ENCODE measurements at places on chromosomes 2 and 18. TPM values are rescaled to one million over a fixed set of nuclear protein-coding genes. Genes with fewer than 3 reads are reported as not detected.

Gene G6PC2
- total RNA-seq, result not detected

Gene EGR4
- not detected for total RNA-seq

DNA sequence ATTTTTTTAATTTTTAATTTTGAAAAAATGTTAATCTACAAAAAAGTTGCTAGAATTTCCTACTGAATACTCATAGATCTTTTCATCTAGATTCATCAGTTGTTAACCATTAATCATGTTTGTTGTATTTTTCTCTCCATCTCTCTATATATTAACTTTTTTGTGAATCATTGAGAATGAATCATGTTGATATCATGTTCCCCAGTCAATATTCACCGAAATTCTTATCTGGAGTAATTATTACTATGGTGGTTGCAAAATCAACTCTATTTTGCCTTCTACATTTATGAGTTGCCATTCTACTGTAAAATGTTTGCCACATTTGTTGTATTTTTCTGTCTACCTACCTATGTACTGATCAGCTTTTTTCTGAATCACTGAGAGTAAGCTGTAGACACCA is 154.0 kb downstream of the SPP2 start:
- H3K36me3 ChIP-seq, result peaks cover 7% of the 10 kb centered on the region
- no peak for DNase-seq
- H3K27ac ChIP-seq, result no peak overlapping the region
- H3K27me3 ChIP-seq, result no peaks in the 10 kb centered on the region
- H3K4me1 ChIP-seq, result no peaks in the 10 kb centered on the region
- H3K4me3 ChIP-seq, result no peak overlapping the region

Gene CPO
- not detected for total RNA-seq

Gene CTDP1
- 34.8 TPM for total RNA-seq

DNA sequence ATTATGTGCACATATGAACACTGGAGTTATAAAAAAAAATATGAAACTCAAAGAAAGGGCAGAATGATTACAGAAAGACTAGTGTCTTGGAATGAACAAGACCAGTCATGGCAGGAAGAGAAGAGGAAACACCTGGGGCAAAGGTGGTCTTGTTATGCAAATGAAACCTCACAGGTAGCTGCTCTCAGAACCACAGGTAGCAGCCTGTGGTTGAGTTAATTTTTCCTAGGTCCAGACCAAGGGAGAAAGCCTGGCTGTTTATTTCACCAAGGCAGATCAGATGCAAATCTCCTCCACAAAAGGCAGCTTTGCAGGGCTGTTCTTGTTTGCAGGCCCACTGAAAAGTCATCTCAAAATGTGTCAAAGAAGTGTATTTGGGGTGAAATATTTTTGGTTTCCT is 785.8 kb downstream of the RNF144A start:
- H3K36me3 ChIP-seq, result no peaks in the 10 kb centered on the region
- no peak for DNase-seq
- no peak overlapping the region for H3K4me3 ChIP-seq
- H3K27me3 ChIP-seq, result peaks cover 3% of the 10 kb centered on the region
- peaks cover 3% of the 10 kb centered on the region for H3K4me1 ChIP-seq
- no peak overlapping the region for H3K27ac ChIP-seq

DNA sequence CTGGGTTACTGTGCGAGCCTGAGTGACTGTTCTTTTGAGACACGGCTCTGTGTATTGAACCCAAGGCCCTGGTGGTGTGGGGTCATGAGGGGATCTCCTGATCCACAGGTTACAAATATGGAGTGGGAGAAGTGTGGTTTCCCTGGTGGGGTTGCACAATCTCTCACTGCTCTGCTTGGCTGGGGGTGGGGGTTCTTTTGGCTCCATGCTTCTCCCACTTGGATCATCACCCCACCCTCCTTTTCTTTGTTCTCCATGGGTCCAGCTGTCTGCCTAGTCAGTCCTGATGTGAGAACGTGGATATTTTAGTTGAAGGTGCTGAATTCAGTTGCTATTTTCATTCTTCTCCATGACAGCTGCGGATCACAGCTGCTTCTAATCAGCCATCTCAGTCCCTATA is 37.8 kb downstream of the AGPS start:
- H3K27me3 ChIP-seq, result no peaks in the 10 kb centered on the region
- H3K4me1 ChIP-seq, result peaks cover 2% of the 10 kb centered on the region
- no peak overlapping the region for H3K27ac ChIP-seq
- no peak for DNase-seq
- H3K4me3 ChIP-seq, result no peak overlapping the region

Gene LRRC30
- total RNA-seq, result not detected

DNA sequence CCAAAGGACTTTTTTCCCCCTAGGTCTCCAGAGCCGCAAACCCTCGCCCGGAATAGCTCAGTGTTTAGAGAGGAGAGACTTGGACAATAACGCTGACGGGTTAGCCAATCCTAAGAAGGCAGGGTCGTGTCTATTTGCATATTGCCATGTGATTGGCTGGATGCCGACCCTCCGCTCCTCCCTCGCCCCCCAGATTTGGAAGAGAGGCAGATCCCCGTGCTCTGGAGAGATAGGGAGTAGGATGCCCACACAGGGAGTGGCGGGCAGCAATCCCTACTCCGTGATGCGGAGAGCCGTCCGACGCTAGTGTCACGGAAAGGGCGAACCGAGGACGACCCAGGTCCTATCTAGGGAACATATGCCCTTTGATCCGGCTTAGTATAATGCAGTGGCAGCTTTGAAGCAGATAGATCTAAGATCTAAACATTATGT is 1.4 kb downstream of the WNT6 start:
- no peaks in the 10 kb centered on the region for H3K36me3 ChIP-seq
- H3K27me3 ChIP-seq, result peaks cover 68% of the 10 kb centered on the region
- no peak for DNase-seq
- H3K27ac ChIP-seq, result no peak overlapping the region
- peaks cover 5% of the 10 kb centered on the region for H3K4me1 ChIP-seq
- H3K4me3 ChIP-seq, result no peak overlapping the region

DNA sequence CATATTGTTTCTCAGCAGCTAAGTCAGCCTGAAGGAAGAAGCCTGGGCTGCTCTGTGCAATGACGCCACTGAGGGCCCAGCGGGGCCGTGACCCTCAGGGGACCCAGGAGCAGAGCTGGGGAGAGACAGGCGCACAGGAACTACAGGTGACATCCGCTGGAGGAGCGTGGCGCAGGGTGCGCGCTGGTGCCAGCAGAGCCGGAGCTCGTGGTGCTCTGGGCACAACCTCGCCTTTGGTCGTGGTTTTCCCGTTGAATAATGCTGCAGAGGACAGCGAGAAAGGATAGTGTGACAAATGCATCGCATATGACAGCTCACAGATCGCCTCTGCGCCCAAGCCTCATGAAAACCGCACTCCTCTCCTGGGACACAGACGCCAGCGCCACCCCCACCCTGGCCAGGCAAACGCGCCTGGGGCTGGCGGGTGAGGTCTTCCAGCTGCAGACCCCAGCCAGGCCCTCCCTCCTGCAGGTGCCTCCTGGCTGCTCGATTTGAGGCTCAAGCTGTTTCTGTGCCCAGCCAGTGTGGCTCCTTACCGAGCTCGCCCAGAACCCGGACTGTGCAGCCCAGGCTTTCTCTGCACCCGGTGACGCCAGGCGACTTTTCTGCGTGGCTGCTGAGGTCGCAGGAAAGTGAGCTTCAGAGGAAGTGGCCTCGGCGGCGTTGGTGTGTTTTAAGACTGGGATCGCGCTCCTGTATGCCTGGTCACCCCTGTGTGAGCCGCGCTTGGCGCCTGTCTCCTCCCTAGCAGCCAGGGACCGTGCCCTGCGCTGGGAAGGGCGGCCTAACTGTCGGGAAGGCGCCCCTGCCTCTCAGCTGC is 583.1 kb upstream of the HS6ST1 start:
- no peak for DNase-seq
- no peak overlapping the region for H3K27ac ChIP-seq
- no peaks in the 10 kb centered on the region for H3K27me3 ChIP-seq
- no peaks in the 10 kb centered on the region for H3K36me3 ChIP-seq

DNA sequence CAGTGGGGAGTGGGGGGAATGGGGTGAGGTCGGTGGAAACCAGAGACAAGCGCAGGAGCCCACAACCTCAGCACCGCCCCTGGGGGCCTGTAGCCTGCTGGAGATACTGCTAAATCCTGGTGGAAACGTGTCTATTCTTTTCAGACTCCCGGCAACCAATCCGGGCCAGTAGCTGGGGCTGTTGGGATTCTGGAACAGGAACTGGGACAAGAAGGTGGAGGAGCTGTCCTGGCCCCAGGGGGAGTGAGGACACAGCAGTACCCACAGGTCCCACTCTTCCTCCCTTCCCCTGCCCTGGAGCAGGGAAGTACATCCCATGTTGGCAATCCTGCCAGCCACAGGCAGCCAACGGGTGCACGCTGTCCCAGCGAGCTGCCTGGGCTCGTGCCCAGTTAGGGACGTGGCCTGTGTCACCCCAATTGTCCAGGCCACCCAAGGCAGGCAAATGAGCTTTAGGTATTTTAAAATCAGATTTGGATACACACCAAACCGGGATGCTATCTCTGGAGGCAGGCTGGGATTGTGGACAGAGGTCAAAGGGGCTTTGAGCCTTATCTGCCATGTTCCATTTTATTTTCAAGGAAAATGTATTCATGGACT is 51.8 kb downstream of the HS1BP3 start:
- H3K27ac ChIP-seq, result no peak overlapping the region
- H3K36me3 ChIP-seq, result no peaks in the 10 kb centered on the region
- H3K4me1 ChIP-seq, result peaks cover 28% of the 10 kb centered on the region
- peaks cover 2% of the 10 kb centered on the region for H3K27me3 ChIP-seq
- H3K4me3 ChIP-seq, result no peak overlapping the region
- no peak for DNase-seq

GRCh38 chr2:15860760-15861159 is 79.6 kb upstream of the MYCN start:
- no peaks in the 10 kb centered on the region for H3K36me3 ChIP-seq
- no peak overlapping the region for H3K4me3 ChIP-seq
- H3K27me3 ChIP-seq, result no peaks in the 10 kb centered on the region
- H3K27ac ChIP-seq, result no peak overlapping the region
- no peaks in the 10 kb centered on the region for H3K4me1 ChIP-seq

GRCh38 chr2:32417659-32418058 is 60.8 kb downstream of the BIRC6 start:
- no peaks in the 10 kb centered on the region for H3K27me3 ChIP-seq
- DNase-seq, result no peak
- H3K4me3 ChIP-seq, result no peak overlapping the region
- H3K36me3 ChIP-seq, result peaks cover 49% of the 10 kb centered on the region

Gene DPP4
- total RNA-seq, result 126 TPM

GRCh38 chr18:35114305-35114704 is 73.1 kb downstream of the MAPRE2 start:
- no peak for DNase-seq
- H3K27me3 ChIP-seq, result no peaks in the 10 kb centered on the region
- no peak overlapping the region for H3K27ac ChIP-seq
- no peaks in the 10 kb centered on the region for H3K4me1 ChIP-seq

GRCh38 chr2:201483342-201483741 is 31.8 kb downstream of the STRADB start:
- no peak overlapping the region for H3K27ac ChIP-seq
- peaks cover 4% of the 10 kb centered on the region for H3K36me3 ChIP-seq
- H3K27me3 ChIP-seq, result peaks cover 2% of the 10 kb centered on the region
- H3K4me1 ChIP-seq, result no peaks in the 10 kb centered on the region
- no peak for DNase-seq
- no peak overlapping the region for H3K4me3 ChIP-seq

GRCh38 chr2:206820807-206821206 is 55.4 kb downstream of the FASTKD2 start:
- DNase-seq, result no peak
- H3K4me1 ChIP-seq, result no peaks in the 10 kb centered on the region
- H3K36me3 ChIP-seq, result no peaks in the 10 kb centered on the region
- H3K4me3 ChIP-seq, result no peak overlapping the region

DNA sequence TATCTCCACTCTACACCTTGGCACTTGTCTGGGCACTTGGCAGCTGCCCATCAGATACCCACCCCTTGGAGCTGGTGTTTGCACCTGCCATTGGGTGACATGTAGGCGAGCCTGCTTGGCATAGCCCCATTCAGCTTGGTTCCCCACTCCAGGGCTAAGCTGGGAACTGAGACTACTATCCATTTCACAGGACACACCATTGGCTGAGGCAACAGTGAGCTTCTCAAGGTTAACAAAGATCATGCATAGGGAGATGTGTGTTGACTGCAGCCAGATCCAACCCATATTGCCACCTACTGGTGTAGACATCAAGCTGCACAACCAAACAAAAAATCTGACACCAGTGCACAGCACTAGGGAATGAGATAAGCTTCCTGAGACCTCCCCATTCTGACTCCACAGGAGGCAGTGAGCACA is 1389.8 kb upstream of the TMEFF2 start:
- no peak overlapping the region for H3K4me3 ChIP-seq
- no peaks in the 10 kb centered on the region for H3K4me1 ChIP-seq
- DNase-seq, result no peak
- no peaks in the 10 kb centered on the region for H3K27me3 ChIP-seq
- H3K27ac ChIP-seq, result no peak overlapping the region

- no peak overlapping the region for H3K27ac ChIP-seq
- H3K4me3 ChIP-seq, result no peak overlapping the region
- no peaks in the 10 kb centered on the region for H3K36me3 ChIP-seq
- DNase-seq, result no peak
These were observed 1008.0 kb upstream of the CRIM1 start for GRCh38 chr2:35347561-35347960.

Gene CHRNG
- not detected for total RNA-seq

- H3K36me3 ChIP-seq, result no peaks in the 10 kb centered on the region
- H3K27ac ChIP-seq, result no peak overlapping the region
- no peaks in the 10 kb centered on the region for H3K4me1 ChIP-seq
- H3K27me3 ChIP-seq, result no peaks in the 10 kb centered on the region
- DNase-seq, result no peak
These were observed 159.9 kb downstream of the PIEZO2 start for GRCh38 chr18:10989486-10989885.

Gene CIB4
- total RNA-seq, result not detected

- no peak for DNase-seq
- H3K36me3 ChIP-seq, result no peaks in the 10 kb centered on the region
- H3K4me3 ChIP-seq, result no peak overlapping the region
- H3K4me1 ChIP-seq, result no peaks in the 10 kb centered on the region
These were observed 73.0 kb upstream of the COPS8 start for GRCh38 chr2:237012577-237013267.

- DNase-seq, result no peak
- peaks cover 5% of the 10 kb centered on the region for H3K4me1 ChIP-seq
- no peaks in the 10 kb centered on the region for H3K27me3 ChIP-seq
These were observed 524.2 kb upstream of the TCF4 start for GRCh38 chr18:56112013-56112749.
